ENCODE measurements at places on chromosomes 5 and 9.
A peak's percentile ranks its signal among the peaks of the same experiment; 100 is the strongest.

DNA sequence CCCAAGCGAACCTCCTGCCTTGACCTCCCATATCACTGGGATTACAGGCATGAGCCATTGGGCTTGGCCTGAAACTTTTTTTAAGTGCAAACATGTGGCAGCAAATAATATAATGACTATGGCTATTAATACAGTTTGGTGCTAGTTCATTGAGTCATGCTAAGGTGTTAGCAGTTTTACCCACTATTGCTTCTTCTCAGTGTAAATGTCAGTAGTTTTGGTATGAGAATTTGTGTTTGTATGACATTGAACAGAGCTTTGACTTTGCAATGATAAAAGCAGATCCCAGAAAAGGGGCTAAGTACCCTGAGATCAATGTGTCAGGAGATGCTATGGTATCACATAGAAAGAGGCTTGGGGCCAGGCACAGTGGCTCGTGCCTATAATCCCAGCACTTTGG, 67.2 kb downstream of the WDR41 start:
- no peak for DNase-seq

- no peak for DNase-seq
These were observed 58.7 kb downstream of the ERGIC1 start for GRCh38 chr5:172892713-172893112.

DNA sequence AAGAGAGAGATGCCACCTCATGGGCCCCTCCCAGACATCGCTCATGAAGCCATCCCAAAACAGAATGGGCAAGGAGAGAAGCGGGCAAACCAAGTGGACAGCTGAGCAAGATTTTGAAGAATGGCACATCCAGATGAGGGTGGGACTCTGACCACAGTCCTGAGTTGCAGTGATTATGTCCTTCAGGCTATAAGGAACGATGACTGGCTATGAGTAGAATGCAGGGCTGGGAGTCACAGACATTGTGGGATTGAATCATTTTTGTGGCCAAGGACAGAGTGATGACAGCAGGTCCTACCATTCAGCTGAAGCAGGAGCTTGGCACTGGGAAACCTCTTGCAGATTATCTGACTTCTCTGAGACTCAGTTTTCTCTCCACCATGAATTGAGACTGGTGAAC, 245.7 kb upstream of the SLC30A5 start:
- peak; percentile 8 for DNase-seq

DNA sequence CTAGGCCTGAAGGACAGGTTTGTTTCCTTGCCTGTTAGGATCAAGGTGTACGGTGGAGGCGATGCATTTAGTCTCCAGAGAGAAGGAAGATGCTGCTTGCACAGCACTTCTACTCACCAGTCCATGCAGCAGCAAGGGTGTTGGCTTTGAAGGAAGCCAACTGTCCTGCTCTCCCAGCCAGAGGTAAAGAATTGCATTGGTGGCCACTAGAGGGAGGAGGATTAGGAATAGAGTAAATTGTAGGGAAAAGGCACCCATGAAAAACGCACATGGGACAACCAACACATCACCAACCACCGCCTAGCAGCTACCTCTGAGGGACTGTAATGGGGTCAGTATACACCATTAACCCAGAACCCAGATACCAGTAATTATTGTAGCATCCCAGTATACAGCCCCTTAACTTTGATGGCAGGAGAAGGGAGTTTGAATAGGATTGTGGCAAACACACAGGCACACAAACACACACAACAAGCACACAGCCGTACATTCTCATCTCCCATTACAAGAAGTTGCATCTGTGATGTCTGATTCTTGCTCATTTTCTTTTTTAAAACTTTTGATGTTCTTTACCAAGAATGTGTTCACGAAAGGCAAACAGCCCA, 267.7 kb downstream of the ADAMTS6 start:
- DNase-seq: no peak

Data from astrocyte (in vitro differentiated cells and primary cell).